Coronary artery (tissue), 2 donors: ENCODE measurements at places on chromosomes 16 and 17.

GRCh38 chr16:83059237-83059636, 432.5 kb downstream of the CDH13 start:
- no peak for DNase-seq

DNA sequence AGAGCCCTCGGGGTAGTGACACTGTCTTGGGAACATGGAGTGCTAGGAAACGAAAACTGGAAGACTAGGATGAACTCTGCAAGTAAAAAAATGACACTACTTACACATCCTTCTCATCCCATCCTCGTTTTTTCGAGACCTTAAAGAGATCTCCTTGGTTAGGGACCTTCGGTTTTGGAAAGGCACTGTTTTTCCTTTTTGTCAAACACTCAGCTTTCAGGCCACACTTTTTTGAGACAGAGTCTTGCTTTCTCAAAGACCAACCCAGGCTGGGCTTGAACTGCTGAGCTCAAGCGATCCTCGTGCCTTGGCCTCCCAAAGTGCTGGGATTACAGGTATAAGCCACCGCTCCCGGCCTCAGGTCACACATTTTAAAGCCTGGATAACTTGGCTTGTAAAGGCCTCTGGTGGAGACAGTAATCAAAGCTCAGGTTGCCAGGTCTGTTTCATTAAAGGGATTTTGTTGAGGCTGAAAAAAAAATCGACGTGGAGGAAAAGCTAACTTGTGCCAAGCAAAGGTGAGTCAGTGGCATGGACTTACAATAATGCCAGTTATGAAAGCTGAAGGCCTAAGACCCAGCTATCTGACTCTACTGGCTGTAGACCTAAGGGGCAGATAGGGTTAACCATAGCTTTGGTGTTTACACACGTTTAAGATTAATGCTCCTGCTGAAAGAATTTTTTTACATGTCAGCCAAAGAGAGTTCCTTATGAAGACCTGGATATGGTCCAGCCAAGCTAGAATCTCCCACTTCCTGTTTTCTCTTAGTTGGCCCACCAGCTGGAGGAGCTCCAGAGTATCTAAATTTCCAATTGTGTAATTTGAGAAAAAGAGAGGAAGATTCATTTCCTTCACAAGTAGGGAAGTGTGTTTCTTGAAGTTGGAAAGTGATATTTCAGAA, 823 bp downstream of the NBR1 start:
- peak; percentile 72 for DNase-seq

DNA sequence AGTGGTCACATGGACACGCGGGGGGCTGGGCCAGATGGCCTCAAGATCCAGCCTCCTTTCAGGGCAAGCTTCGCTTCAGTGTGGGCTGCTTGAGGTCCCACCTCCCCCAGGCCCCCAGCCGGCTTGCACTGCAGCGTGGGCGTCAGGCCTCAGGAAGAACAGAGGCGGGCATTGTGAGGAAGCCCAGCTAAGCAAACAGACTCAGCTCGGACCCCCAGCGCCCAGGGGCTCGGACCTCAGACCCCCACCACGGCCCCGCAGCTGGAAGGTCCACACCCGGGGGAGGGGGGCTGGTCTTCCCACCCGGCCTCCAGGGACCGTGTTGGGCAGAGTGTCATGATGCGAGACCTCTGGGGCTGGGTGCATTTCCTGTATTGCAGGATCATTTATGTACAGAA, 24.7 kb upstream of the ZNF469 start:
- no peak for DNase-seq

DNA sequence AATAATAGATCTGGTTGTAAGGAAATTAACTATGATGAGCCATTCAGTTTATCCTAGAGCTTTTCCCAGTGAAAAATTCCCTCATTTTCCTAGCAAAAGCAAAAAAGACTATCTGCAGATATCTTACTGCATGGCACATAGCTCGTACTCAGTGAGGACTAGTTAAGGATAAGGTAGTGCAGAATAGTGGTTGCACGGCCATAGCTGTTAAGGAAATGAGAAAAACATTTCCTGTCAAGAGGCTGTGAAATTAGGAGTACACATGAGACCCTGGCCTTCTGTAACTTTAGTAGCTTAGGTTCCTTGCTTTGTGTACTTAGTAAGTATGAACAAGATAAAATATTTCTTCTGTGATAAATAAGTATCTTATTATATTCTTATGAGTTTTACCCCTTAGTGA, 10.3 kb downstream of the KAT7 start:
- no peak for DNase-seq

DNA sequence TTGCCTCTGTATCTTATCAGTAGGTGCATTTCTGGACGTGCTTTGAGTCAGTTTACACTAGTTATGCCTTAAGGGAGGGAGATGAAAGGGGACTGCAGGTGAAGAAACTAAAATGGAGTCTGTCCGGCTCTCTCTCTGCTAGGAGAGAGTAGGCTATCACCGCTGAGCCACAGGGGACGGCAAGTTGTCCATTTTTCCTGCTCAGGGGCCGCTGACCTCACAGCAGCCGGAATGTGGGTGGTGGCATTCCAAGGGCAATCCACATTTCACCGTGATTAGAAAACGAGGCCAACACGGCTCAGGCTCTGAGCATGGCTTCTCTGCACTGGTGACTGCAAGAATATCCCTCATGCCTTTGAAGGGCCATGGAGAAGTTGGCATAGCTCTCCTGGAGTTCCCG, 19.0 kb upstream of the KLHDC4 start:
- no peak for DNase-seq

DNA sequence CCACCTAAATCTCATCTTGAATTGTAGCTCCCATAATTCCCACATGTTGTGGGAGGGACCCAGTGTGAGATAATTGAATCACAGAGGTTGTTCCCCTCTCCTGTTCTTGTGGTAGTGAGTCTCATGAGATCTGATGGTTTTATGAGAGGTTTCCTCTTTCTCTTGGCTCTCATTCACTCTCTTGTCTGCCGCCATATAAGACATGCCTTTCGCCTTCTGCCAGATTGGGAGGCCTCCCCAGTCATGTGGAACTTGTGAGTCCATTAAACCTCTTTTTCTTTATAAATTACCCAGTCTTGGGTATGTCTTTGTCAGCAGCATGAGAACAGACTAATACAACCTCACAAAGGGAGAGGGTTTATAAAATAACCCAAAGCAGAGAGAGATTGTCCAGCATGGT, 367.4 kb downstream of the SNX29 start:
- DNase-seq = no peak
